Activated CD4-positive, alpha-beta T cell treated with anti-CD3 and anti-CD28 coated beads, Interleukin-2, amount 50 U/mL, for 16 hours (primary cell): ENCODE measurements at places on chromosomes 4 and X.
A peak's percentile ranks its signal among the peaks of the same experiment; 100 is the strongest.

- no peak for DNase-seq
Observed at GRCh38 chr4:13922459-13922858, 294.9 kb upstream of the BOD1L1 start.

- DNase-seq, result peak; percentile 81
Observed at GRCh38 chr4:139951021-139951420, 203.0 kb downstream of the MAML3 start.

DNA sequence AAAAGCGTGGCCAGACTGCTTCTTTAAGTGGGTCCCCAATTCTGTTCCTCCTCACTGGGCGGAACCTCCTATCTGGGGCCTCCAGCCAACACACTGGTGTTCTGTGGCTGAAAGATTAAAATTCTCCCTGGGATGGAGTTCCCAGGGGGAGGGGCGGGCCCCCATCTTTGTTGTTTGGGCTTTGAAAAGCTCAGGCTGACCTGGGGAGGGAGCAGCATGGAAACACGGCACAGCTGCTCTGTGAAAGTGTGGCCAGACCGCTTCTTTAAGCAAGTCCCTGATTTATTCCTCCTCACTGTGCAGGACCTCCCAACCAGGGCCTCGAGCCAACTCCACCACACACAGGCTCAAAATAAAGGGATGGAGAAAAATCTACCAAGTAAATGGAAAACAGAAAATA, 219.5 kb downstream of the TMEM47 start:
- no peak for DNase-seq

DNA sequence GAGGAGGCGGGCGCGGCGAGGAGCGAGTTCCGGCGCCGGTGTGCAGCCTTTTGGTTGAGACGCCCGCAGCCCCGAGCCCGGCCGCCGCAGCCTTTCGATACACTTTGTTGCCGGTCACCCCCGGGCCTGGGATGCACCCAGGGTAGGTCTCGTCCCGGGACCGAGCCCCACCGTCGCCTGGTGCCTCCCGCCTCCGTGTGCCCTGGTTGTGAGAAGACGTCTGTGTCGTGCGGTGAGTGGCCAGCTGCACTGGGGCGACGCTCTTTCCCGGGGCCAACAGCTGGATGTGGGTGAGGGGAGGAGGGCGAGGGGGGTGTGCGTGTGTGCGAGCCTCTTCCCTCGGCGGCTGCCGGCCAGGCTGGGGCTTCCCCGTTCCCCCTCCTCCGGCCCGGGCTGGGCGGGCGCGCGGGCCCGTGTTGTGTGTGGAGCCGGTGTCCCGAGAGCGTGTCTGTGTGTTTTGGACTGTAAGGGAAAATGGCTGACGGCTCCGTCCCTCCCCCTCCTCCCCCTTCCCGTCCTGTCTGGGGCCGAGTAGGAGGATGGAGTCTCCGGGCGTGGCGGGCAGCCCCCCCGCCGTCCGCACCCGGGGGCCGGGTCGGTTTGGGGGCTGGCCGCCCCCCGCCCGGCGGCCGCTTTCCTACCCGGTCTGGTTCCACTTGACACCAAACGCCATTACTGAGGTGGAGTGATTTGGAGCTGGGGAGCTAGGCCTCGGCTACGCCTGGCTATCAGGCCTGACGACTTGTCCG, 807 bp downstream of the USP9X start:
- peak; percentile 50 for DNase-seq

DNA sequence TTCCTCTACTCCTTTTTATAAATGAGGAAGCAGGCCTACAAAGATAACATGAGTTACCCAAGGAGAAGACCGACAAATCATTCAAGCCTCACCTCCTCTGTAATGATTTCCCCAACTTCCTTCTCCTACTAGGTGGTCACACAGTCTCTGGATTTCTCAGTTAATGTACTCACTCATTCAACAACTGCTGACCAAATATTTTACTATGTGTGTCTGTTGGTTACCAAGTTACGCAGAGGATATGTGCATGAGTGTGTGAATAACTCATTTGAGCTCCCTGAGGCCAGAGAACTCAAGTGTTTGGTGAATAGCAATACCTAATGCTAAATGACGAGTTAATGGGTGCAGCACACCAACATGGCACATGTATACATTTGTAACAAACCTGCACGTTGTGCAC, 10.4 kb downstream of the CASK start:
- no peak for DNase-seq
